NCI-H1930 (cell line): ENCODE measurements at places on chromosomes 1 and 21.
A peak's percentile ranks its signal among the peaks of the same experiment; 100 is the strongest.

DNA sequence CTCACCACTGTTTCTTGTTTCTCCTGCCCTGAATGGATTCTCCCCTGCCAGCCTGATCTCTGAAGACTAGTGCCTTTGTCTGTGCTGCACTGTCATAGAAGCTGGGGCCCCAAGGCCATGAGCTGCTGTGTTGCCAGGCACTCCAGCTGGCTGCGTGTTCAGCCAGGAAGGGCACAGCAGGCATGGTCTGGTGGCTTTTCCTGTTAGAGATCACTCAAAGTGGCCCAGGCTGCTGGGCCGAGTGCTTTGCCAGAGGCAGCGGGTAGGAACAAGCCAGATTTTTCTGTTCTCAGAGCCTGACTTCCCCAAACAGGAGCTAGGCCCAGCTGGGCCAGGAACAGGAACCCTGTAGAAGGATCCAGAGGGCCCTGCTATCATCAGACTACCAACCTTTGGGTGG is 5.2 kb downstream of the ADPRS start:
- DNase-seq: no peak

- no peak for DNase-seq
Measured at GRCh38 chr1:236282425-236282716, 613 bp upstream of the ERO1B start.

DNA sequence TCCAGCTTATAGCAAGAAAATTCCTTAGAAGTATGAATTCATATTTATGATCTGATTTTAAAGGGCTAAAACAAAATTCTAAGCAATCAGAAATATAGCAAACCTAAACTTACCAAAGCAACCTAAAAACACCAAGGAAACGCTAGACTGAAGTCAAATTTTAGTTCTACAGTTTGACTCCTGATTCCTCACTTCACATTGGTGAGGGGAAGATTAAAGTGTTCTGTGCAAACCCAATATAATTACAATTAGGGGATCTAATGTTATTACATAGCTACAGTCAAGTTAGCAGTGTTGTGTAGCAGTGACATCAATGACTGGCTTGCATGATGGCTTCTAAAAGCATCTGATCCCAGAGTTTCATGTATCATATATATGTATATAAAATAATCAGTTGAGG is 11.6 kb downstream of the HNRNPU start:
- DNase-seq: no peak

- no peak for DNase-seq
Measured at GRCh38 chr1:6126028-6126427, 54.1 kb downstream of the CHD5 start.

- DNase-seq: no peak
Measured at GRCh38 chr1:118944133-118944532, 44.0 kb downstream of the TBX15 start.

- DNase-seq: no peak
Measured at GRCh38 chr1:187509091-187509490, 680.3 kb downstream of the PLA2G4A start.

DNA sequence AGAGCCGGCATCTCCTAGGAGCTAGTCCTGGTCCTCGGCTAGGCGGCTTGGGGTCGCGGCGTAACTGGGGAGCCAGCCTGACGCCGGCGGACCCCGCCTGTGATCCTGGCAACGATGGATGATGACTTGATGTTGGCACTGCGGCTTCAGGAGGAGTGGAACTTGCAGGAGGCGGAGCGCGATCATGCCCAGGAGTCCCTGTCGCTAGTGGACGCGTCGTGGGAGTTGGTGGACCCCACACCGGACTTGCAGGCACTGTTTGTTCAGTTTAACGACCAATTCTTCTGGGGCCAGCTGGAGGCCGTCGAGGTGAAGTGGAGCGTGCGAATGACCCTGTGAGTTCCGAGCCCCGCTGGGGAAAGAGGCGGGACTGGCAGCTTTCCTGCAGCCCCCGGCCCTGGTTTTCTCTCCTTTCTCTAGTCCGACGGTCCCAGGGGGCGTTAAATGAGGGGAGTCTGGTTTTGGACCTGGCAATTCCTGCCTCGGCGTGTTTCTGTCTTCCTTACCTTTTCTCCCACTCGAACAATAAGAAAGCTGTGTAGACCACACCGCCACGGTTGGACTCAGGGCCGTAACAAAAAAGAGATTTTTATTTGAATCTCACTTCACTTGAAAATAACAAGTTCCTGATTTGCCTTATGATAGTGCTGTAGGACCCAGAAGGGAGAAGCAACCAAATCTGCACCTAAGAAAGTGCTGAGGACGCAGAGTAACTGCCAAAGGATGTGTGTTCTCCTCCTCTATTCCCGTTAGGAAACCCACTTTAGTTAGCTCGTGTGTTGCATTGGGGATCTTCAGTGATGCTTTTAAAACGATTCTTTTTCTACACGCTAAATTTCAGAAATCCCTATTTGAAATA is at the start of gene SPRTN:
SPRTN (plus strand) TSS at position 24 of the 859 bp plus-strand sequence; CDS start at position 115, 91 bp downstream.
- DNase-seq: no peak

- DNase-seq: no peak
Measured at GRCh38 chr1:227763246-227764018, 28.2 kb downstream of the SNAP47 start.

DNA sequence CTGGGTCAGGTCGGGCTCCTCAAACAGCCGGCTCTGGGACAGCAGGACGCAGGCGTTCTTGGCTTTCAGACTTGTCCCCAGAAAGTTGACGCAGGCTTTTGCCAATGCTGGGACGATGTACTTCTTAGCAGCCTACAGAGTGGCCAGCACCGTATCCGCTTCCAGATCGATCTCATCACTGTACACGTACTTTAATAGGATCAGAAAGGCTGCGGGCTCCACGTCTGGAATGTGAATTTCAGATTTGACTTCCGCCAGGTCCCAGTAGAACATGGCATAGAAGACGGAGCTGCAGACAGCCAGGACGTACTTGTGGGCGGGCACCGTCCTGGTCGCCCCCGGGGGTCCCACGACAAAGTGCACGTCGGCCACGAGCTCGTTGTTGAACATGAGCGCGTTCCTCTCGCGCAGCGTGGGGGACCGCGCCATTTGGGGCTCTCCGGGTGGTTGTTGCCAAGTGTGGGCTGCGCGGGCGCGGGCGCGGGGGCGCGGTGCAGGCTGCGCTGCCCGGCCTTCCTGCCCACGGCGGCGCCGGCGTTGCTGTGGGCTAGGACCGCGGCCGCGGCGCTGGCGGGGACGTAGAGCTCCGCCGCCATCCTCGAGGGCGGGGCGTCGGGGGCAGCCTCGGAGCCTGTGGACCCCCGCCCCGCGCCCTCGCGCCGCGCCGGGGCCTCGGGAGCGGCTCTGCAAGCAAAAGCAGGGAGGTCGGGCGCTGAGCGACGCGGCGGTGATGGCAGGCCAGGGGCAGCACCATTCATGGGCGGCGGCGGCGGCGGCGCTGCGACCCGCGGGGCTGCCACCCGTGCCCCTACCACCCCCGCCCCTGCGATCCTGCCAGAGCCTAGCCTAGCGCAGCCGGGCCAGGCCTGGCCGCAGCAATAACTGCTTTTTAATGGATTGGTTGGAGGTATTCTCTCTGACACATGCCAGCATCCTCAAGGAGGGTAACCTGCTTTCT is 10.6 kb downstream of the CNR2 start:
- DNase-seq: no peak

- no peak for DNase-seq
Measured at GRCh38 chr1:205044741-205045140, 1.7 kb downstream of the CNTN2 start.

DNA sequence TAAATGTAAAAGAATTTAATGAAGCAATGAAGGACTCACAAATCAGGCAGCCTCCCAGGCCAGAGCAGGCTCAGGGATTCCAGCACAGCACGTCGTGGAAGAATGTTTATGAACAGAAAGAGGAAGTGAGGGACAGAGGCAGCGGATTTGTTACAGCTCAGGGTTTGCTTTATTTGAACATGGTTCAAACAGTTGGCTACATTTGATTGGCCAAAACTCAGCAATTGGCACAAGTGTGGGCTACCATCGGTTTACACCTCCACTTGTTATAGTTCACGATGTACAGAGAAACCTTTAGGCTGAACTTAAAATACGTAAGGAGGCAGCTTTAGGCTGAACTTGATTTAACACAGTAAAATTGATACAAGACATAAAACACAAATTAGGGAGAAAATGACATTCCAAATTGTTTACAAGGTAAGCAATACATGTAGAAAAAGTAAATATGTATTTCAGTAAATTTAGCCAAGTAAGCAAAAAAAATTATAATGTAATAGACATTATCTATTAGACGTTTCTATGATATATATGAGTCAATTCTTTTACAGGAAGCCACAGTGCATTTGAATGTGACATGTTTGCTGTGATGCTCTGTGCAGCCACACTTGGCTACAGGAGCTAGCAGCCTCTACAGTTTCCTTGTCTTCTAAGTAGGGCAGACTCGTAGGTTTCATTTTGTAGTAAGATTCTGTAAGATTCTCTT is 126.5 kb downstream of the ADSS2 start:
- DNase-seq: no peak

GRCh38 chr1:199290186-199290585 is 651.3 kb downstream of the PTPRC start:
- DNase-seq: no peak

GRCh38 chr1:221783936-221784335 is 42.0 kb upstream of the DUSP10 start:
- DNase-seq: no peak

DNA sequence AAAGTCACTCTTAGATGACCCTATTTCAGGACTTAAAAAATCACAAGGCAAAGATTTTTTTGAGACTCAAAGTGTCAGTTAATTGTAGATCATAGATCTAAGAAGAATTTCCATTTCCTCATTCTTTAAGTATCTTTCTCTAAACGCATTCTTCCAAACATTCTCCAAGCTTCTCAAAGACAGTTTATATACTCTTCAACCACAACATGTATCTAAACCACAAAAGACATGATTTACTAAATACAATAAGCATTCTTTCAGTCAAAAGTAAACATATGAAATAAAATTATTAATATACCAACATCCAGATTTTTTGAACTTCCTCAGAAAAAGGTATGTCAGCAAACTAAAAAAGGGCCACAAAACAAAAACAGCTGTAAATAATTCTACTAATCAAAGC is 24.4 kb downstream of the RC3H1 start:
- no peak for DNase-seq

DNA sequence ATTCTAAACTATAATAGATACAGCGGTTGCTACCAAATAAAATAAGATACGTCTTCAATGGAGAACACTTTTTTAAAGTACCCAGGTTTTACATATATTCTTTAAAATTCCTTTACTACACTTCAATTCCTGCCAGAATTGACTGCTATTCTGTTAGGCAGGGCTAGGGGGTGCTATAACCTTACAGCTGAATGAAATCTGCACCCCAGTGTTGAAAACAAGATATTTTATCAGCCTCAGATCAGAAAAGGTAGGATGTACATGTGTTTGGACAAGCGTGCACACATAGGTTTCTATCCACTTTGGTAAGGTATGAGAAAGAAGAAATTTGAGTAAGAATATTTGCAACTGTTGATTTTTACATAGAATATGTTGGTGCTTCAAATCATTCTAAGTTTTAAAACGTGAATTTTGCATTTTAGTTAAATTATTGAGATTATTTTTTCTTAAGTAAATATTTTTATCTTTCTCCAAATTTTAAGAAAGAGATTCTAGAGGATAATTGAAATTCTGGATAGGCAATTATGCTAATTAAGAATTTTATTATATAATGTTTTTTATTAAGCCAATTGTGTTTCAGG is 490.8 kb upstream of the ADGRL4 start:
- no peak for DNase-seq

GRCh38 chr1:154186177-154186576 is 5.7 kb downstream of the TPM3 start:
- peak; percentile 43 for DNase-seq

DNA sequence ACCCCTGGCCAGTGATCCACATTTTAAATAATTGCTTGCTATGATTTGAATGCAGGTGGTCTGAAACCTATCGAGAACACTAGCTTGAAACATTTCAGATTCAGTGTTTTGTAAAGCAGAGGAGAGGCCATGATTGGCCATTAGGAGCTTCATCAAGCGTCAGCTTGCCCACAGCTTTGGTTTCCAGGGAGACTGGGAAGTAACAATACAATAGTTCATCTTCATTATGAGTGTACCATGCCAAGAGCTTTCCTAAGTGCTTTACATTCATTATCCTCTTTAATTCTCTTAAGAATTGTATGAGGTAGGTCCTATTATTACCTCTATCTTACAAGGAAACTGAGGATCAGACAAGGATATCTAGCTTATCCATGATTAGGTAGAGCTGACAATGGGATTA is 27.7 kb upstream of the ATP5PO start:
- no peak for DNase-seq

GRCh38 chr1:171736196-171736595 is 5.7 kb downstream of the VAMP4 start:
- no peak for DNase-seq

DNA sequence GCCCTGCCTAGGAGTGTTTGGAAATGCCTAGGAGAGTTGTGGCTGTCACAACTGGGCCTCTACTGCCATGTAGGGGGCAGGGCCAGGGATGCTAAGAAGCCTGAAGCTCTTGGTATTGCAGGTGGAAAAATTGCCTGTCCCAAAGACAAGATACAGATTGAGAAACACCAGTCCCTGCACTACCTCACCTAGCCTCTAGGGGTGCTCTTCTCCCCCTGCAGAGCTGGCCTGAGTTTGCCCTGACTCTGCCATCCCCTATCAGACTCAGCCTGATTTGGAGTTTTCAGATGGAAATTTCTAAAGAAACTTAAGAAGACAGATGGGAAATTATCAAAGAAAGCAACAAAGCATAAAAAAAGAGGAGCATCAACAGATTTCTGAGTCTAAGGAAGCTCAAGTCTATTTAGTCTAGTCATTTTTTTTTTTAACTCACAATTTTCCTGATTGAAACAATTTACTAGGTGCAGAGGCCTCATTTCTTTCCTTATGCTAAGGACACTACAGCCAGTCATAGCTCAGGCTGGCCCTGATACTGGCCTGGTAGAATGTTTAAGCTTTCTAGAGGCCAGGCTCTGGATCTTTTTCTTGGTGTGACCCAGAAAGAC is 61.4 kb upstream of the LRRN2 start:
- DNase-seq: peak; percentile 16

DNA sequence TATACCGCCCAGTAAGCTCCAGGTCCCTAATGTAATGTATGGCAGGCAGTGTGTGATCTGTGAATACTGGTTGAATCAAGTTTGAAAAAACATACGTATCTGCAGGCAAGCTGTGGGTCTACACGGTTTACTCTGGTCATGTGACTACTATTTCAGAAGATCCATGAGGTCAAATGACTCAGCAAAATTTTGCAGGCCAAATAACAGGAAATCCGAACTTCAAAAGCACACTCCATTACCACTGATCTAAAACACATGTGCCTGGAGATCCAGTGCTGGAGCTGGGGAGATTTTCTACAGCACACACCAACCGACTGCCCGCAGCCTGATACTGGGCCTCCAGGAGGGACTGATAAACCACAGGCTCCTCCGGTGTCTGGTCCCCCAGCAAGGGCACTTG is 64.5 kb upstream of the SLC44A3 start:
- DNase-seq: no peak

- DNase-seq: peak; percentile 72
Measured at GRCh38 chr21:42309753-42310213, 5.4 kb downstream of the TFF3 start.
